Neural crest cell (in vitro differentiated cells): ENCODE measurements at places on chromosomes 5 and 9. TPM values are rescaled to one million over a fixed set of nuclear protein-coding genes. Genes with fewer than 3 reads are reported as not detected.

The SPATA31D4 gene
- total RNA-seq = not detected in 2 replicates

DNA sequence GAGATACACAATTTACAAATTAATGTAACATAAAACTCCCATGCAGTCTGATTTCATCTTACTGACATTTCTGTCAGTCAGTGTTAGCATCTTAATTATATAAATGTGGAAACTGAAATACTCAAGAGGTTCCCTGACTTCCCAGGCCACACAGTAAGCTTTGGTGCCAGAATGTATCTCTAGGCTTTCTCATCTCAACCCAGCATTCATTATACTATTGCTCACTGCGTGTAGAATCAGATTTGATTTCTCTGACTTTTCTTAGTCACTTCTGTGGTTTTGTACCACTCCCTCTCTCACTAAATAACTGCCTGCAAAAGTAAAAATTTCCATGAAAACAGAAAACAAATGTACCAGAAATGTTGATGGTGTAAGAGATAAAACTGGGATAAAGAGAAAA lies 31.7 kb upstream of the CDKN2B start:
- DNase-seq = no peak

GRCh38 chr9:37167456-37168047 lies 47.2 kb downstream of the ZCCHC7 start:
- DNase-seq = no peak

- DNase-seq = no peak
Observed at GRCh38 chr5:149471406-149472183, 79.6 kb downstream of the CSNK1A1 start.

- no peak for DNase-seq
Observed at GRCh38 chr5:173392-174290, 17.7 kb upstream of the LRRC14B start.

The TYRP1 gene
- not detected in 2 replicates for total RNA-seq

GRCh38 chr9:76646249-76646648 lies 118.0 kb upstream of the PCA3 start:
- DNase-seq = no peak

- DNase-seq = no peak
Observed at GRCh38 chr5:2320611-2321010, 430.9 kb downstream of the IRX2 start.

DNA sequence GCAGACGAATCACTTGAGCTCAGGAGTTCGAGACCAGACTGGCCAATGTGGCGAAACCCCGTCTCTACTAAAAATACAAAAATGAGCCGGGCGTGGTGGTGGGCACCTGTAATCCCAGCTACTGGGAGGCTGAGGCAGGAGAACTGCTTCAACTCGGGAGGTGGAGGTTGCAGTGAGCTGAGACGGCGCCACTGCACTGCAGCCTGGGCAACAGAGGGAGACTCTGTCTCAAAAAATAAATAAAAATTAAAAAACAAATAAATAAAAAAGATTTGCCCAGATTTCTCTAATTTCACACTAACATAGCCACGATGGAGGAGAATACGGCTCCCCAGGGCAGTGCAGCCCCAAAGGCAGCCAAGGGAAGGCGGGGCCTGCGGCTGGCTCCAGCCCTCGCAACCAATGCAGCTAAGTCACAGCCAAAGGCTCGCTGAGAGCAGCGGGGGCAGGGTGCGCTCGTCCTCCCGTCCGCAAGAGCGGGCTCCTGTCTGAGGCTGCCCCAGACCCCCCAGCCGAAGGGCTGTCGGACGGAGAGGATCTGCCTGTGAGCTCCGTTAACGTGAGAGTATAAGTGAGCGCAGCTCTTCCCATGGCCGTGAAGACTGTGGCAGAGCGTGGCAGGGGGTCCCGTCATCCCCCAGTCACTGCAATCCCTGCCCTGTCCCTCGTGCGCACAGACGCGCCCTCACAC lies 43.5 kb downstream of the SLC12A7 start:
- DNase-seq = no peak

The FRRS1L gene
- total RNA-seq = 3.4 and 3.9 TPM in 2 replicates

GRCh38 chr5:123486951-123487655 lies 24.9 kb upstream of the CSNK1G3 start:
- DNase-seq = no peak

GRCh38 chr9:123318961-123319421 lies 37.0 kb upstream of the CRB2 start:
- DNase-seq = no peak

DNA sequence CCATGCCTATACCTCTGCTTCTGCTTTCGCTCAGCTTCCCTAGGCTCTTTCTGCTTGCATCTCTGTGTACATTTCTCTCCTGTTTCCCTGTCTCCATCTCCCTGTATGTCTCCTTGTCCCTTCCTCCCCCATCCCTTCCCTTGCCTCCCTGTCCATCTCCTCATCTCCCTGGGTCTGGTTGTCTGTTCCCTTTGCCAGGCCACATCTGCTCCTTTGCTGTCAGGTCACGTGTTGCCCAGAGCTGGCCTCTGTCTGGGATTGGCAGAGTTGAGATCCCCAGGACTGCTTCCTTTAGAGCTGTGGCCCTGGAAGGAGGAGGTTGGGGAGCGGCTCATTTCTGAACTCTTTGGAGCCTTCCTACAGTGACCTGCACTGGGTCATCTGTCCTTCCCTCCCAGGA lies 31.8 kb upstream of the PTGS1 start:
- no peak for DNase-seq

The ADAMTS16 gene
- total RNA-seq = 0.23 and 1.7 TPM in 2 replicates

DNA sequence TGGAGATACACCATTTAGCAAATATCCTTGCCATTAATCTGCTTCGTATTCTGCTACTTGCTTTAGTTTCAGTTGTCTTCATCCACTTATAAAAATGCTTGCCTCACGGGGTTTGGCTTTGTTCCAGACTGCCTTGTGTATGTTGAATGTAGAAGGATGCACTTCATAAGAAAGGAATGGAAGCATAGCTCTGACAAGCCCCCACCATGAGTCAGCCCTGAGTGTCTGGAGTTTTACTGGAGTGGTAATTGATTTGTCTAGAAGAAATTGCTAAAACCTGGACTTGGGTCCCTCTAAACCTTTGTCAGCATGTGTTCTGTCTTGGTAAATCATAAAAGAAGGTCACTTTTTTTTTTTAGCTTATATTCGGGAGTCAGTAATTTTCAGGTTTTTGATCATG lies 4.6 kb downstream of the TEX48 start:
- DNase-seq = no peak

The GLRA1 gene
- total RNA-seq = 0.21 and 0.23 TPM in 2 replicates

The HTR4 gene
- not detected in 2 replicates for total RNA-seq

- DNase-seq = no peak
Observed at GRCh38 chr5:145946112-145946861, 9.9 kb downstream of the SH3RF2 start.

The CORO2A gene
- total RNA-seq = 9.3 and 9.5 TPM in 2 replicates

The CFAP77 gene
- total RNA-seq = 0.23 and 0.27 TPM in 2 replicates

DNA sequence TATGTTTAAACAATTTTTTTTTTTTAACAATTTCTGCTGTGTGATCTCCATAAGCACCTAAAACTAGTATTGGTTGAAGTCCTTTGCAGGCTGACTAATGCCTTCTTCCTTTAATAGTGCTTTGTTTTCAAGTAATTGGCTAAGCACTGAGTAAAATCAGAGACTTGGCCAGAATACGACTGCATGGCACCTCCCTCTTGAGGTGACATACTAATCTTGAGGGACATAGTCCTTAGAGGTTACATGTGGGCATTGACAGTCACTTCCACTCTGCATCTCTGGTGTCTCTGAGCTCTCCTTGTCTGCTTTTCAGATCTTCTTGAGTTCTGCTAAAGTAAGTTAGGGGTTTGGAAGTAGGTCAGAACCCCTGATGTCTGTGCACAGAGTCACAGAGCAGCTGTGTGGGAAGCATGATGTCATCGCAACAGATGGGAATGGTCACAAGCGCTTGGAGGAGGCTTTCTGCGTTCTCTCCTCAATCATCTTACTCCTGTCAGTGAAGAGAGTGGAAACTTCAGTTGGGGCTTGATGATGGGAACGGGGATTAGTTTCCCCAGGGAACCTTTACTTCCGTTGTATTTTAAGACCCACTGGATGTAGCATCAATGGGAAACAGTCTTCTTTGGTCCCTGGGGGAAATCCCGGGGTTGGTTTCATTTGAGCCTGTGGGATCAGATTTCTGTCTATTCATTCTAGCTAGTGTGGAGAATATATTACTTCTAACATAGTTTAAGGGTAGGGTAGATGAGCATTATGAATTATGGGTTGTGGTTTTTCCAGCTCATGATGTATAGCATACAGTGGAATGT lies 136.9 kb downstream of the ARHGAP26 start:
- DNase-seq = no peak
